ENCODE measurements at places on chromosomes 12 and 14.

GRCh38 chr12:110355073-110355472 is 48.4 kb downstream of the ANAPC7 start:
- no peak for DNase-seq

GRCh38 chr14:35286003-35286600 is 6.1 kb upstream of the PSMA6 start:
- DNase-seq: no peak

DNA sequence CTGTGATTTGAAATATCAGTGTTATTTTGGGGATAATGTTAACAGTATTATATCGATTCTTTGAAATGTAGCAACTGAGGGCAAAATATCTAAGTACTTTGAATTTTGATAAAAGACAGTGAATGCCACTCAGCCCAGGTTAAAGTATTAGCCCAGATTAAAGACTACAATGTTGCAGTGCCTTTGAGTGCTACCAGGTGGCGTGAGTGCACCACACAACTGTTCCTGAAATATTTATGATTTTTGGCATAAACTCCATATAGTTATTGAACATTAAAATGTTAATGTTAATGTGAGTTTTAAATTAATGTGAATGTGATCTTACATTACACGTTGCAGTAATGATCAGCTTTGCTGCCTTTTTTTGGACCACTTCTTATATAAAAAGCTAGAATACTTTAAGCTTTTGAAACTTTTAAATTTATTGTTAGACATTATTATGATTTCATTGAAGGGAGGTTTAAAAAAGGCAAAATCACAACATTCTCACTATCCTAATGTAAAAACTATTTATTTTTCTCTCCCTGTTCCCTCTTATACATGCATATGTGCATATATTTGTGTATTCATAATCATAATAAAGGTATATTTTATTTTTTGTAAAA is 22.5 kb downstream of the MRPS35 start:
- peak; percentile 33 for DNase-seq

DNA sequence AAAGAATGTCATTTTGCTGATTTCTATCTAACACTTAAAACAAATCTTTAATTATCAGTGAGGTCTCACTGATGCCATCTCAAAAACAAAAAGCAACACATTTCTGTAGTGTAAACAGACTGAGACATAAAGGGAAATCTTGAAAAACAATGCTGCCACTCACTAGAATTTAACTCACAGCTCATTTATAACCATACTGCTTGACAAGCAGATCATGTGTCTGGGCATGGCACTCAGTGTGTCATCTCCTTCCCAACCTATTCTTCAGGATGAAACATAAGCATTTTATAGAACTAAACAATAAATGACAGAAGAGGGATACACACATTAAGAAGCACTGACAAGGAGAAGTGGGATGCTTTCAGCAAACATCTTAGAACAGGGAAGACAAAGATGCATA is 22.4 kb downstream of the ATF7 start:
- no peak for DNase-seq

DNA sequence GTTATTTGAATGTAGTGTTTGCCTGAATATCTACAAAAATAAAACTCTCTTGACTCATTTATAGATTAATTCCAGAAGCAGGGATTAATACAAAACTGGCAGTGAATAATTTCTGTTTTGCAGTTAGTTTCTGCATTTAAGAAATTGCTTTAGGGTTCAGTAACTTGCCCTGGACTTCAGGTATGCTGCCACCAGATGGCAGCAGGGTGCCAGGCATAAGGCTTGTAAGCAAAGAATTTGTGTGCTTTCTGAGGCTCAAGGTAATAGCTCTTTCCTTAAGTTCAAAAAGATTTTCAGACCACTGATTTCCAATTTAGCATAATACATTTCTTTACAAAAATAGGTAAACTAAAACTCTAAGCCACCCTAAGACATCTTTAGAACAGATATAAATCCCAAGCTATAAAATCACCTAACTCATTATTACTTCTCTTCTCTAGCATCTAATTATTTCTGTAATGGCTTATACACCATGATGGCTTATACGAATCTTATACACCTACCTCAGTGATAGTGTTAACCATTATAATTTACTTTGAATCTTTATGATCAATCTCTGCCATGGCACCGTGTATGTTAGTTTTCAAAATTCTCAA is 398.3 kb downstream of the APAF1 start:
- DNase-seq: peak; percentile 54

Data from fibroblast of upper back skin (primary cell).